ENCODE measurements at places on chromosomes 5 and 9. TPM values are rescaled to one million over a fixed set of nuclear protein-coding genes. Genes with fewer than 3 reads are reported as not detected.

GABBR2 gene
- not detected for total RNA-seq

IL13 gene
- 4.8 TPM for total RNA-seq

CTXN3 gene
- not detected for total RNA-seq

HNRNPH1 gene
- total RNA-seq, result 706 TPM

SAPCD2 gene
- total RNA-seq, result 13.5 TPM

TRIM36 gene
- total RNA-seq, result 0.72 TPM

SNAPC3 gene
- 30.3 TPM for total RNA-seq
